Left ventricle myocardium inferior (tissue), 1 donor: ENCODE measurements at places on chromosomes 3 and 15. TPM values are rescaled to one million over a fixed set of nuclear protein-coding genes. Genes with fewer than 3 reads are reported as not detected.
A peak's percentile ranks its signal among the peaks of the same experiment; 100 is the strongest.

GRCh38 chr15:90008607-90009006, 7.5 kb downstream of the ZNF710 start:
- no peak for DNase-seq

DNA sequence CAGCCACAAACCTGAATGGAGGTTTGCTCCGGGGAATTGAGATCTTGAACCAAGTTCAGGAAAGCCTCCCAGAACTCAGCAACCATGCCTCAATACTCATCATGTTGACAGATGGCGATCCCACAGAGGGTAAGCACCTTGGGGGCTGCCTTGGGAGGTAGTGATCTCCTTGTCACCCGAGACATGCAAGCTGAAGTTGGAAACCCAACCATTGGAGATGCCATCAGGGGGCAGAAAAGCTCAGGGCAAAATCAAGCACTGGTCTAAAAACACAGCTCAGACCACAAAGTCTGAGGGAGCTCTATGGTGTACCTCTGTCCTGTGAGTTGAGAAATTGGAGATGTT, 5.8 kb downstream of the ITIH1 start:
- no peak for DNase-seq

- no peak for DNase-seq
Observed at GRCh38 chr15:70238917-70239316, 141.2 kb upstream of the TLE3 start.

- DNase-seq: peak; percentile 25
Observed at GRCh38 chr3:177777699-177778098, 580.4 kb upstream of the TBL1XR1 start.

DNA sequence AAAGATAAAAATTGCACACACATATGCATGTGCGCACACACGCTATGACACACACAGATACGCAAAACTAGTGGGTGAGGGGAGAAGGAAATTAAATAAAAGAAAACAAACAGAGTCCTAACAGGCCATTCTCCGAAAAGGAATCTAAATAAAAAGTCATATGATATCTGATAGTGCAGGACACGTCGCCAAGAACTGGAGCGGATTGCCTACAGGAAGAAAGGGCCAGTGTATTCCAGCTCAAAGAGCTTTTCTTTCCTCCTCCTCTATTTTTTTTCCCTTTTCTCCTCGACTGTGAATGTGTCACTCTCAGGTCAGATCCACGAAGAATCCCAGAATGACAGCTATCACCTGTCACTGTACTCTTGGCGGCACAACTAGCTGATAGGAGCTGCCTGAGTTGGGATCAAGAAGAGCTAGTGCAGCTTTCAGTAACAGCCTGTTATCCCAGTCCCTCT, 157.8 kb downstream of the TIGIT start:
- peak; percentile 23 for DNase-seq

DNA sequence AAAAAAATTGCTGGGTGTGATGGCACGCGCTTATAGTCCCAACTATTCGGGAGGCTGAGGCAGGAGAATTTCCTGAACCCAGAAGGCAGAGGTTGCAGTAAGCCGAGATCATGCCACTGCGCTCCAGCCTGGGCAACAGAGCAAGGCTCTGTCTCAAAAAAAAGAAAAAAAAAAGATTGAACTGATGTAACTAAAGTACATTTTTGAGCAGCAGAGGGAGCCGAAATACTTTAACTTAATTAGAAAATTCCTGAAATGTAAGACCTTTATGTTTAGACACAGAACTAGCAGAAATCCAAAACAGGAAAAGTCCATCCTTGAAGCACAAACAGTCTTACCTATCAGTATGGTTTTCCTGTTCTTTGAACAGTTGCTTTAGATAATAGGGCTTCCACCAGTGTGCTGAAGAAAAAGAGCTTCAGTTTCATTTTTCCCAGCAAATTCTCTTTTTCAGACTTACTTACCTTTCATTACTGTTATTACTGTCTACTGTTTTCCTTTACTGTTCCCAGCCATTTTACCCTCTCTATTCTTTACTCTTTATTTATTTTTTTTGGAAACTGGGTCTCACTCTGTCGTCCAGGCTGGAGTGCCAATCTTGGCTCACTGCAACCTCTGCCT, 33.4 kb upstream of the ZNF609 start:
- no peak for DNase-seq

ISLR gene
- 12.7 TPM for total RNA-seq

LRRC34 gene
- total RNA-seq: 1.6 TPM

CHRFAM7A gene
- total RNA-seq: 2.4 TPM
